ENCODE measurements at places on chromosomes 11 and 22. TPM values are rescaled to one million over a fixed set of nuclear protein-coding genes. Genes with fewer than 3 reads are reported as not detected.

DNA sequence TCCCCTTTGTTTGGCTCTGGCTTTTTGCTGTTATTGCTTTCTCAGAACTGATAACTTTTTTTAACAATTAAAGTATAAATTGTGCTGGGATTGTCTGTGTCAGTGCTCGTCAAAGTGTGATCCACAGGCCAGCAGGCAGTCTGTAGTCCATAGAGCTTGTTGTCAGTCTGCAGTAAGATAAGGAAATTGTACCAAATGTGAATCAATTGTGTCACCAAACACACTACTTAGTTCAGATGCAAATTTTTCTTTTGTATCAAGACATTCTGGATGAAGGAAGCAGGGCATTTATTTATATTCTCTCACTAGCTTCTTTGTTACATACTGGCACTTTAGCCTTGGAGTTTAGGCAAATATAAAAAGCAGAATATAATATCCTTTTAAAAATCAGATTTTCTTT is 121.0 kb downstream of the WNT11 start:
- no peak for DNase-seq

- no peak for DNase-seq
Observed at GRCh38 chr22:46654927-46655595, 34.9 kb downstream of the GRAMD4 start.

The UCP3 gene
- polyA plus RNA-seq: 1.9 TPM

GRCh38 chr22:30609260-30610185 is 2.5 kb downstream of the TCN2 start:
- peak; percentile 34 for DNase-seq

- no peak for DNase-seq
Observed at GRCh38 chr11:95863486-95864140, 60.3 kb downstream of the MTMR2 start.

All from muscle of back (tissue), 13 donors.